Stimulated activated CD4-positive, alpha-beta T cell treated with anti-CD3 and anti-CD28 coated beads, Interleukin-2, amount 100 ng/mL, for 4 hours (primary cell): ENCODE measurements at places on chromosomes 7 and 10.

GRCh38 chr7:107186240-107186639 is 17.4 kb downstream of the HBP1 start:
- DNase-seq: no peak

DNA sequence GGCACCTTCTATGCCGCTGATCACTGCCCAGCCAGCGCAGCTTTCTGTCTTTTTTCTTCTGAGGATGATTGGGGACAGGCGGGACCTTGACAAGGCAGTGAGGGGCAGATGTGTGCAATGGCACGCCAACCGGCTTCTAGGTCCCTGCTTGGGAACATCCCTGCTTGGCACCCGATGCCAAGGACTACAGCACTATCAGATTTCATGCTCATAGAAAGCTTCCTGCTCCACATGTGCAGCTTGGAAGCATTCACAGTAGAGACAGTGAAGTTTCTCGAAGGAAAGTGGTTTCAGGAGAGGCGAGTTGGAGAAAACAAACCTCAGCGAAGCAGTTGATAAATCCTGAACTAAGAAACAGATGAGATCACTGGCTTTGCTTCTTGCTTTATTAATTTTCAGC is 267.5 kb upstream of the HABP2 start:
- no peak for DNase-seq

GRCh38 chr7:95972523-95972922 is 200.2 kb downstream of the DYNC1I1 start:
- DNase-seq: no peak

- no peak for DNase-seq
Measured at GRCh38 chr7:31550432-31550831, 36.5 kb downstream of the ITPRID1 start.

DNA sequence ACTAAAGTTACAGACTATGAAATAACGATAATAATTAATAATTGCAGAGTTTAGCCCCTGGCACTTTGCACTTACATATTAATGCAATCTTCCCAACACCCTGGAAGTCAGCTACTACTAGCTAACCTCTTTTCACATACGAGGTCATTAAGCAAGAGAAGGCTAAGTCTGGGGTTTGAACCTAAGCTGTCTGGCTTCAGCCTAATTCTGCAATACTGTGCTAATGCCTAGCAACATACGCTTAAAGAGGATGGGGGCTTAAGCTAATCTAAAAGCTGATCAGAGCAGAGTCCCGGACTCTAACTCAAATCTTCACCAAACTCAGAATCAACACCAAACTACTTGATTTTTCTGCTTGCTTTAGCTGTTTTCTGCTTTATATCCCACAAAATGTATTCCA is 168.7 kb upstream of the GNAI1 start:
- no peak for DNase-seq

- DNase-seq: no peak
Measured at GRCh38 chr10:91381257-91381891, 28.8 kb upstream of the HECTD2 start.

GRCh38 chr10:13795653-13796555 is 209.1 kb downstream of the PRPF18 start:
- no peak for DNase-seq

GRCh38 chr7:133431134-133431724 is 178.4 kb downstream of the EXOC4 start:
- DNase-seq: no peak

- peak; percentile 57 for DNase-seq
Measured at GRCh38 chr10:110356628-110357245, 52.0 kb upstream of the SMNDC1 start.

DNA sequence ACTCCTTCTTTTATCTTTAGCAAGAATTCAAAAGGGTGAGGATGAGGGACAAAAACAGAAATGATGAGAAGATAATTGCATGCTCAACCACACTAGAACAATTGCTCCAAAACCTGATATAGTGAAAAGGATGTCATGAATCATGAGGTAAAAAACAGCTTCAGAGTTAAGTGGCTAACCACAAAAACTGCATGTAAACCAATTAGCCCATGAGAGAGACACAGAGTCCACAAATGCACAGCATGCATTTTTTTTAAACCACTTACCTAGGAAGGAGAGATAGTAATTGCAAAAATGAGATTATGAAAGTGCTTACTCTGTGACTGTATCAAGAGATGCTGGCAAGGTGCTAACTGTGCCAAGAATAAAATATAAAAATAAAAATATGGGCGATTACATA is 132.9 kb downstream of the MBL2 start:
- no peak for DNase-seq

DNA sequence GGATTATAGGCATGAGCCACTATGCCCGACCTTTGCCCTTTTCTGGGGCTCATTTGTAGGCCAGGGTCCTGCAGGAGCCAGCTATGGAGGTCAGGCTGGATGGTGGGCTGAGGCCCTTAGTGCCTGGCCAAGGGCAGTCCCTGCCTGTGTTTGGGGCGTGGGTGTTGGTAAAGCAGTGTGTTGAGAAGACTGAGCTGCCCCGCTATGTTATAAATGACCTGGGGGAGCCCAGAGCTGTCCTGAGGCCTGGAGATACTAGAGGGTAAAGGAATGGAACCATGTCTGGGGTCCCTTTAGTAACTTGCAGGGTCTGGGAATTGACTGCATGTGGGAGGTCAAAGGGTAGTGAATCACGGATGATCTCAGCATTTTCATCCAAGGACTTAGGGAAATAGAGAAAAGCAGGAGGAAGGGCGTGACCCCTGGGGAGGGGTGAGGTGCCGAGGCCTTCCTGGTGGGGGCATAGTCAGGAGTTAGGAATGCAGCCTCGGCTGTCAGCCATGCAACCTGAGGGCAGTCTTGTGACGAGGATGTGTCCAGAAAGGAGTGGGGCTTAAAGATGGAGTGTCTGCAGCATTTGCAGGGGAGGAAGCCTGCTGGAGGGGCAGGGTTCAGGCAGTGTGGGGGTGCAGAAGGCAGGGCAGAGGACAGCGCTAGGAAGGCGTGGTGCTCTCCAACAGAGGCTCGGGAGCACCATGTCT is 31.5 kb downstream of the TMEM248 start:
- no peak for DNase-seq

- DNase-seq: no peak
Measured at GRCh38 chr10:18767981-18768380, 108.8 kb downstream of the ARL5B start.

- no peak for DNase-seq
Measured at GRCh38 chr10:15316871-15317464, 54.1 kb downstream of the FAM171A1 start.

- no peak for DNase-seq
Measured at GRCh38 chr10:49778197-49778596, 16.1 kb upstream of the OGDHL start.

GRCh38 chr10:100391163-100392002 is 44.4 kb downstream of the SCD start:
- DNase-seq: no peak

- DNase-seq: no peak
Measured at GRCh38 chr10:62250594-62251198, 17.9 kb downstream of the RTKN2 start.

DNA sequence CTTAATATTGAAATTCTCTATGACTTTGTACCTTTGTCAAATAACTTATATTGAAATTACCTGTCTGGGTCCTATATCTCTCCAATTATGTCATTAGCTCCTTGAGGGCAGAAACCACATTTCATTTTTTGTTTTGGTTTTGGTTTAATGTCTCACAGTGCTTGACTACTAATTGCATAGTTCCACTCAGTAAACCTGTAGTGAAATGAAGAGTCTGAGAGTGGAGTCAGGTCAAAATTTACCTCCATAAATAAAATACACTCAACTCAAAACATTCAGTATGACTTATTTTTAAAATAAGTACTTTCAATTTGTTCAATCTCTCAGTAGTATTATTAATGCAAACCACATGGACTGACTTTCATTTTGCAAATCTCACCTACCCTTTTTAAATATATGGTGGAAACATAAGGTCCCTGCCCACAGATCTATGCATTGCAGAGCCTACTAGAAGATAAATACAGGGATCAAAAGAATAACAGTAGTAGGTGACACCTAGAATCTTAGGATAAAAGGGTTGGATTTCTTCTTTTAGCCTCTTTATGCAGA is 32.5 kb downstream of the PDE1C start:
- DNase-seq: no peak

GRCh38 chr10:68095153-68095552 is 14.1 kb upstream of the MYPN start:
- DNase-seq: no peak

GRCh38 chr10:6197321-6197720 is 5.4 kb upstream of the PFKFB3 start:
- DNase-seq: no peak

DNA sequence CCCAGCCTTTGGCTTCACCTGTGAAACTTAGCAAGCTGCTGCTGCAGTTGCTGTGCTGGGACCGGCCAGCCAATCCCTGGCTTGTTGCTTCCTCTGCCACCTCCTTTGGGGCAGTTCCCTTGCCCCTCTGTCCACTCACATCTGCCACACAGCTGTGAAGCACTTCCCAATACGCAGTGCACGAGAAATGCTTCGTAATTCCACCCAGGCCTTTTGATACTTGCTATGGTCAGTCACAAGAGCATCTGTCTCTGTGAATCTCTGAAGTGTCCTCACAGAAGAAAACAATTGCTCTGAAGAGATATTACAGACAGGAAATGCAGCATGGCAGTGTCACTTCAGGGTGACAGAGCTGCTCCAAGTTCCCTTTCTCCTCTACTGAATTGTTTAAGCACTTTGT is 208.5 kb downstream of the PTEN start:
- DNase-seq: no peak

DNA sequence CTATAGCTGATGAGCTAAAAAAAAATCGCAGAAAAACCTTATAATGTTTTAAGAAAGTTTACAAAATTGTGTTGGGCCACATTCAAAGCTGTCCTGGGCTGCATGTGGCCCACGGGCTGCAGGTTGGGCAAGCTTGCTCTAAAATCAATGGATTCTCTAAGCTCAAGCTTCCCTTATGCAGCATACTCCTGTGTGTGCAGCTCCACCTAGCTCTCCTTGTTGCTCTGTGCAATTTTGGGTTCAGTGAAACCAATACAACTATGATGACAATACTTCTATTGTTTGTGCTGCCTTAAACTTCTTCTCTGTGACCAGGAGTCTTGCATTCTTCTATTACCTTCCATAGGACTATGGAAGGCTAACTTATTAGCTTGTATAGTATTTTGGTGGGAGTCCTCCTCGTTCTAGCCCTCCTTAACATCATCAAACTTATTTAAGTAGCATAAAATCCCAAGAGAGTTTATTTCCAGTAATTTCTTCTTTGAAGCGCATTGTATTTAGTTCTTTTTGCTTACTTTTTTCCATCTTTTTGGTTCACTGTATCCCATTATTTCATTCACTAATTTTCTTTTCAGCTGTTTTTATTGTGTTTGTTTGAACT is 170.9 kb upstream of the SMIM30 start:
- DNase-seq: no peak

GRCh38 chr10:98077223-98077622 is 46.8 kb upstream of the CRTAC1 start:
- no peak for DNase-seq

GRCh38 chr10:86162696-86163400 is 203.7 kb downstream of the GRID1 start:
- no peak for DNase-seq

GRCh38 chr10:122331615-122332446 is 42.7 kb upstream of the PLEKHA1 start:
- DNase-seq: no peak

GRCh38 chr10:26367771-26368170 is 70.4 kb upstream of the APBB1IP start:
- DNase-seq: peak; percentile 4

DNA sequence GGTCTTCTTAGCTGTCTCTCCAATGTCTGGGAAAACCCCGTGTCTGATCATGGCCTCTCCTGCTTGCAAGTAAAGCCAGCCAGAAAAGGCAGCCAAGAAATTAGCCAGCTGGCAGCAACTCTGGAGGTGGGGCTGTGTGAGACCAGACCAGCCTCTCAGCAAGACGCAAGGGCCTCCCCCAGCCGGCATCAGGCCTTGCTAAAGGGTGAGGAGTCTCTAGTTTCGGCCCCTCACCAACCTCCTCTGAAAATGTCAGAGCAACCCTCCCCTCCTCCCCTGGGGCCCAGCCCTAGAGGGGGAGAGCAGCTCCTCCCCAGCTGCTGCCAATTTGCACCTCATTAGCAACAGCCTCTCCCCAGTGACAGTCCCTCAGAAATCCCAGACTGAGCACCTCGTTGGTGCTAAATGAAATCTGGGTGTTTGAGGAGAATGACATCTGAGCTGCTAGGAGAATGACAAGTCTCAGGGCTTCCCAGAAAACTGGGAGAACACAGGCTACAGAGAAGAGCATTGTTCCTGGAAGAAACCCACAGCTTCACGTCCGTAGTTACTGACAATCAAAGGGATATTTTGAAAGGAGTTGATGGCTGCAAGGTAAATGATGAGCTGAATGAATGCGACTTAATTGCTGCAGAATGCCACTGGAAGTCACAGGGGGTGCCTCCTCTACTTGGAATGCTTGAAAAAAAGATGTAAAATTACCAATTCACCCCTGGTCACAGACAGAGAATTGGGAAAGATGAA is 25.9 kb downstream of the DGKI start:
- DNase-seq: no peak

DNA sequence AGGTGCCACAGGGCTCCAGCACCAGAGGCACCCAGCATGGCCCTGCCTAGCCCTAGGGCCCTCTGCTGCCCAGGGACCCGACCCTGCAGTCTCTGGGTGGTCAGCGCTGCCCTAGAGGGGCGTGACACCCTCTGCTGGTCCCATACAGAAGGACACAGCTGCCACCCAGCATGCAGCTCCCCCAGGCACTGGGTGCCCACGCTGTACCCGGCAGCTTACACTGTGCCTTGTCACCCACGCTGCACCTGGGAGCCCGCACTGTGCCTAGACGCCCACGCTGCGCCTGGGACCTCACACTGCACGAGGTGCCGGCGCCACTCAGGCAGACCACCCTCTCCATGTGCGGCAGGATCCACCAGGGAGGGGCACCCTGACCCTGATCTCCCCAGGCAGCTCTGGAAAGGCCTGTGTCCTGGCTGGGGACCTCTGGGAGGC is 55.2 kb downstream of the PWWP2B start:
- peak; percentile 69 for DNase-seq

DNA sequence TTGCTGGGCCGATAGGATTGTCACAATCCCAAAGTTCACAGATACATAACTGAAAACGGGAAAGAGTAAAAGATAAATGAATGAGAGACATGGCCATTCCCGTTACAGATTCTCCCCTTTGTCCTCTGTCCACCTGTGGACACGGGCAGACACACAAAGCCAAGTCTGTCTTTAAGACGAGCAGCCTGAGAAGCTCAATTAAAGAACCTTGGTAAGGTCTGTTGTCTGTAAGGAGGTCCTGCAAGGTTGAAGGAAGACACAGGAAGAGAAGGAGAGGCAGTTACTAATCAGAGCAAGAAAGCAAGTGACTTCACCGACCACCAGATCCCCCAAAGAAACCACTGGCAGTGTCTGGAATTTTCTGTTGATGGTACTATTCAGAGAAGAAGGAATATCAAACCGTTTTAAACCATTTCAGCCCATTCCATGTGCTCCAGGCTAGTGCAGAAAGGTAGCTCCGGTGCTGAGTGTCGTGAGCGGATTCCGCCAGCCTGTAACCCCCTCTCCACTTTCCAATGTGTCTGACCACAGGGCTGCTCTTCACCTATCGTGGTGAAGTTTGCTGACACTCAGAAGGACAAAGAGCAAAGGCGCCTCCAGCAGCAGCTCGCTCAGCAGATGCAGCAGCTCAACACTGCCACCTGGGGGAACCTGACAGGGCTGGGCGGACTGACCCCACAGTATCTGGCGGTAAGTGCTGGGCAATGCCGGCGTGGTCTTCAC is 252.6 kb downstream of the CELF2 start:
- DNase-seq: peak; percentile 61
